Stimulated activated effector memory CD8-positive, alpha-beta T cell treated with anti-CD3 and anti-CD28 coated beads, Interleukin-12 subunit alpha, Interleukin-12 subunit beta, amount 100 ng/mL, for 72 hours (primary cell): ENCODE measurements at places on chromosomes 3 and 15.

- DNase-seq: no peak
These were observed 10.4 kb upstream of the RTP1 start for GRCh38 chr3:187186801-187187421.

DNA sequence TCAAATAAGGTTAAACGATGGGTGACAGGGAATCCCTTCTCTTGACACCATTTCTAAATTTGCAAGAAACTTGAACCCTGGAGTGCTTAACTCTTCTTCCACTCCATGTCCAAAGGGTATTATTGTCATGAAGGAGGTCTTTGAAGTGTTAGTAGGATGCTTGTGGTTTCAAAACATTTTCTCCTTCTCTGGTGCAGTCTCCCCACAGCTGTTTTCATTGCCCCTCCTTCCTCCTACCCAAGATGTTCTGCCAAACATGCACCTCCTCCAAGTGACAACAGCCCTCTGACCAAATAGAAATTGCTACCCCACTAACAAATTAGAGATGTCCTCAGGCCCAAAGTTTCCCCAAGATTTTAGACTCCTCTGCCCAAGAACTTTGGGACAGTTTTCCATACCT, 151.4 kb downstream of the POLR2M start:
- DNase-seq: no peak

GRCh38 chr3:39154280-39155021, 1.1 kb upstream of the CSRNP1 start:
- no peak for DNase-seq

DNA sequence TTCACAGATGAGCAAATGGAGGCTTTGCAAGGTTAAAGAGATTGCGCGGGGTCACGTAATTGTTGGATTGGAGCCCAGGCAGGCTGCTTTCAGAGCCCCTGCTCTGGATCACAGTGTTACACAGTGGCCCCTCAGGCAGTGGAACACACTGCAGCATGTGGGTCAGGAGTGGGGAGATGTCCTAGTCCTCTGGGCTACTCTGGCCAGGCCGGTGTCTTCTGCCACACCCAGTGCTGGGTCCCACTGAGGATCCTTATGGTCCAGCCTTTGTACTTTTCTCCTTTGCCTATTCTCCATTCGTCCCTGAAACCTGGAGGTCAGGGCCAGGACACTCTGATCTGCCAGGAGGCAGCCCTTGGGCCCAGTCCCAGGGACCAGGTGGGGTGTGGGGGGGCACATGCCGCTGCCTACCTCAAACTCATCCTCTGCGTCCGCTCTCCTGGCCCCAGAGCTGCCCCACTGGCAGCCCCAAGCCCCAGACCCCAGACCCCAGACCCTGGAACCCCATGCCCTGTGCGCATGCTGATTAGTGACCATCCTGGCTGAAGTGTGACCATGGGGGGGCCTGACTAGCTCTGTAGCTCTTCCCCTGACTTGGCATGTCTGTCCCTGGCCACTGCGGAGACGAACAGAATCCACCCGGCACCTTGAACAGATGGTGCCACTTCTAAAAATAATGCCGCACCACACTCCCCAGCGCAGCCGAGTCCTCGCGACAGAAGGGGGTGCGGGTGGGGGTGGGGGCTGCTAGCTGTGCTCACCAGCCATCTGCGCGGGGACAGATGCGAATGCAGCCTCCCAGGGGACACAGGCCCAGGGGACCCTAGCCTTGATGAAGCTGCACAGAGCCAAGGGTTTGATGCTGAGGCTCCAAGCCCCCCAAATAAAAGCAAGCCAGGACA, 41.6 kb downstream of the ATP2B2 start:
- DNase-seq: no peak

DNA sequence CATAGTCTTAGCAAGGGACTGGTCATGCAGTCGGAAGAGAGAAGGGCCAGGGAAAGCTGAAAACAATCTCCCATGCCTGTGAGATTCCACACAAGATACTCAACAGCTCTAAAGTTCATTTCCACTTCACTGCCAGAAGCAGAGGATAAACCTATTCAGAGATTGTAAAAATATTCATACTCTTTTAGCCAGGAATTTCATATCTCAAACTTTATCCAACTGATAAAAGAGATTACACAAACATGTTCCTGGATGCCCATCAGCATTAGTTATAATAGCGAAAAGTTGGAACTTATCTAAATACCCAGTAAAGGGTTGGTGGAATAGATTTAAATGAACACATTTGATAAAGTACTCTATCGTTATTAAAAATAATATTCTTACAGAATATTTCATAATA, 75.2 kb upstream of the ARHGEF3 start:
- no peak for DNase-seq

GRCh38 chr3:61809879-61810278, 248.5 kb downstream of the PTPRG start:
- DNase-seq: no peak

GRCh38 chr15:61069394-61070075, 159.6 kb downstream of the RORA start:
- no peak for DNase-seq

DNA sequence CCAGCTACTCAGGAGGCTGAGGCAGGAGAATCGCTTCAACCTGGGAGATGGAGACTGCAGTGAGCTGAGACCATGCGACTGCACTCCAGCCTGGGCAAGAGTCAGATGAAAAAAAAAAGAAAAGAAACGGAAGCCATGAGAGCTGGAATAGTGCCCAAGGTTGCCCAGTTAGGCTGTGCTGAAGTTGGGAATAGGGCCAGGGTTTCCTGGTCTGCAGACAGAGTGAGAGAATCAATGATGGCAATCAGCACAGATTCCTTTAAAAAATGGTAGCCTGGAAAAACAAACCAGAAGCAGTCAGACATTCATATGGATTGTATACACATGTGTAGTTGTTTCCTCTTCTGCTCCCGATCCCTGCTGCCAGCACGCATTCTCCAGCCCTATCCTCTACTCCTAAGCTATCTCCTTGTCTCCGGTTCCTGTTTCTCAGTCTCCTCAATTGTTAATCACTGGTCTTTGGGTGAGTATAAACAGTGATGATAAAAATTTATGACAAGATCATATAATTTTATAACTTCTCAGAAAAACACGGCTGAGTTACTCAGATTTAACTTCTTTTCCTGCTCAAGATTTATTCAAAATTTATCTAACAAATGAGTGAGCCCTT, 316.2 kb upstream of the UMPS start:
- DNase-seq: no peak

DNA sequence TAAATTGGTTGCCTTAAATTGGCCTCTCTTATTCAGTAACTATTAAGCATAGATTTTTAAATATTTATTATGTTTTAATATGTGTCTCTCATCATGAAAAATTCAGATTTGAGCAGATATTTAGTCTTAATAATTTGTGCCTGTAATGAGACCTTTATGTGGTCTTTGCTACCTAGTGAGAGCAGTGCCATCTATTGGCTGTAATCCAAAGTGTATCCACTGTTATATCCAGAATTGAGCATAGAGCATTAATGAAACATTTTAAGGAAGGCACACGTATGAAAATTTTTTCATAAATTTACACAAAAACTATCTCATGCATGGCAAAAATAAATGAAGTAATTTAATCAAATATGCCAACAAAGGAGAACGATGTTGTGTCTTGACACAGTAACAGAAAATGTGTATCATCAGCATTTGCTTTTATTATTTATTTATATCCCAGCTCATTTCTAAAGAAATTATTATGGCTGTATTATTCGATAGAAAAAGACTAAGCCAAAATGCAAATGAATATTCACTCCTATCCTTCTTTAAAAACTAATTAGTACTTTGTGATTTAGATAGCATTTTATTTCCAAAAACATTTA, 203.5 kb downstream of the RSRC1 start:
- no peak for DNase-seq

- DNase-seq: no peak
These were observed 29.0 kb upstream of the ZNF710 start for GRCh38 chr15:89972085-89972484.
